ENCODE measurements at places on chromosomes 13 and 19.

- no peak for DNase-seq
Observed at GRCh38 chr13:25248071-25248470, 39.2 kb downstream of the MTMR6 start.

- DNase-seq, result no peak
Observed at GRCh38 chr19:31611046-31611877, 262.0 kb upstream of the TSHZ3 start.

DNA sequence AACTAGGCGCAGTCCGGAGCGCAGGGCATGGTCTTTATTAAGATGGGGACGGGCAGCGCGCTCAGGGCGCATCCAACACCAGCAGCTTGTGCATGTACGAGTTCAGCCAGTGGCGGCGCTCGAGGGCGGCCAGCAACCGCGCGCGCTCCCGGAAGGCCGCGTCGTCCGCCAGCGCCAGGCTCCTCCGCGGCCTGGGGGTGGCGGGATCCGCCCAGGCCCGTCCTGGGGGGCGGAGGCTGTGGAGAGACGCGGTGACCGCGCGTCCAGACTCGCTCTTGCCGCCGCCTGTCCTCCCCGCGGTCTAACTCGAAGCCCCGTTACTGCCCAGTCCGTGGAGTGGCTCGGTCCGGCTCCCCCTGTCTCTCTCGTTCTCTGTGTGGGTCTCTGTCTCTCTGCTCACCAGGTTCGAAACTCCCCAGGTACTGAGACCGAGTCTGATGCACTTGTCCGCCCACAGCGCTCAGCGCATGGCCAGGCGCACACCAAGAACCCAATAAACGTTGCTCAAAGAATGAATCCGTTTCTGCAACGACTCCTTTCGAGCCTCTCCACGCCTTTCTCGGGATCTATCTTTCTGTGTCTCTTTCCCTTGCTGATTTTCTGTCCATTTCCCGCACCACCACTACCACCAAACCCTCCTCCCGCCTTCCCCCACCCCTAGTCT lies 702 bp downstream of the PTH2 start:
- peak; percentile 79 for DNase-seq

DNA sequence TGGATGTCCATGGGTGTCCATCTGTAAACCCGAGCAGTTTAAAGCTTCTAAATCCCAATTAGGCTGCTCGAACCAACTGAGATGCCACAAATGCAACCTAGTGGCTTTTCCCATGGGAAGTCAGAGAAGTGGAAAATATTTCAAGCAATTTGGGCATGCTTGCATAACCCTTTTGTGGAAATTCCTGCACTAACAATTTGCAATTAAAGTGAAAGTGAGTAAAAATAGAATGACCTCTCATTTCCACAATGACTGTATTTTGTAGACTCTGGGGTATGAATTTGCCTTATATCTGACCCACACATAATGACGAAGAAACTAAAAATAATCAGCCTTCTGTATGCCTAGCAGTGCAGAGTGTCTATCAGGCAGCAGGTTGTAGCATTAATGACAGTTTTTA lies 91.8 kb upstream of the TSC22D1 start:
- no peak for DNase-seq

DNA sequence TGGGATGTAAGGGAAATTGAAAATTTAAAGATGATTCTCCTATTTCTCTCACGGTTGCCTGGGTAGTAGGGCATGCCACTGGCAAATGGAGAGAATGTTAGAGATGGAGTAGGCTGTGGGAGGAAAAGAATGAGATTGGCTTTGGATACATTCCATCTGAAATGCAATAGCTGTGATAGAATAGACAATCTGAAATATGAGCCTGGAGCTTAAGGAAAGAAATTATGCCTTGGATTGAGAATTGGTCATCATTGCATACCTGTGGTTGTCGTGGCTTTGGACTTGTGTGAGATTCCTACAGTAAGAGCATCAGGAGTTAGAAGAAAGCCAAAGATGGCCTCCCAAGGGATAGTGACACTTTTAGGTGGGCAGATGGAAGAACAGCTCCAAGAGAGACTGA lies 305.1 kb upstream of the SLC10A2 start:
- no peak for DNase-seq

DNA sequence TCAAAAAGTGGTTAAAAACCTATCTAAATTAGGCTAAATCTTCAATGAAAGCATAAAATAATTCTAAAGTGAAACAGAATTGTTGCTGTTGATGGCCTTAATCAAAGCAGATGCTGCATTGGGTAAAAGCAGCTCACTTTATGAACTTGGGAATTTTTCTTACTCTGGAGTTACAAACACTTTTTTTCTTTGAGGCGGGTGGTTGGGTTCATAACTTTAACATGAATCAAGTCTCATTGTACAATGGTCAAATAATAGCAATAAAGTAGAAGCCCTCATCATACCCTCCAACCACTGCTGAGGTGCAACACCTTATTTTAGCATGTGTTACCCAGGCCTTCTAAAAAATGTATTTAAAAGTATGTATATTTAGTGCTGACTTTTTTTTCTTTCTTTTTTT lies 29.1 kb downstream of the NUP58 start:
- DNase-seq, result no peak

- DNase-seq, result peak; percentile 89
Observed at GRCh38 chr19:54133312-54133956, 4.1 kb upstream of the CNOT3 start.

- no peak for DNase-seq
Observed at GRCh38 chr13:33081666-33082065, 65.4 kb downstream of the KL start.

- peak; percentile 58 for DNase-seq
Observed at GRCh38 chr19:16637535-16637934, 9.5 kb upstream of the MED26 start.

DNA sequence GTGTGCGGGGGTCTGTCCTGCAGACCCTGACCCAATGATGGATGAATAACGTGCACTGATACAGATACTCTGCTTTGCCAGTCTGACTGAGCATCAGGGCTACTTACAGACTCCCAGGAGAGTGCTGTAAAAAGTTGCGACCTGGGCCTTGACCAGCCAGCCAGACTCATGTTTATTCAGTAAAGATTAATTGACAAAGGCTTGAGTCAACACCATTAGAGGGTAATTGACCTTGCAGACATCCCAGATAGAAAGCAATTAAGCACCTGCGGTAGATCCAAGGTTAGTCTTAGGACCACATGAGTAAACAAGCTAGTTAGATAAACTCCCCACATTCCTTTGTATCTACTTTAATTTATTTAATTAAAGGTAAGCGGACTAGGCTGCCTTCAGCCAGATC lies 10.4 kb downstream of the NUDT19 start:
- peak; percentile 42 for DNase-seq

DNA sequence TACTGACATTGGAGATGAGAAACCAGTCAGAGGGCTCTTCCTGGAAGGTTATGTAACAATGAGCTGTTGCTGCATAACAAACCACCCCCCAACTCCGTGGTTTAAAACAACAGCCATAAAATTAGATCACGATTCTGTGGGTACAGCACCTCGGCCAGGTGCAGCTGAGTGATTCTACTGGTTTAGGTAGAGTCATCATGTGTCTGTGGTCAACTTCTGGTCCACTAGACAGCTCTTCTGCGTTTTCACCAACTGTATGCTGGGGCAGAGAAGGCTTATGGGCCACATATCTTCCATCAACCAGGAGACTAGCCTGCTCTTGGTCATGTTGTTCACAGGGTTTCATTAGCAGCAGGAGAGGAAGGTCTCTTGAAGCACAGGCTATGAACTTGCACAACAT lies 585.5 kb downstream of the KCTD12 start:
- DNase-seq, result no peak

DNA sequence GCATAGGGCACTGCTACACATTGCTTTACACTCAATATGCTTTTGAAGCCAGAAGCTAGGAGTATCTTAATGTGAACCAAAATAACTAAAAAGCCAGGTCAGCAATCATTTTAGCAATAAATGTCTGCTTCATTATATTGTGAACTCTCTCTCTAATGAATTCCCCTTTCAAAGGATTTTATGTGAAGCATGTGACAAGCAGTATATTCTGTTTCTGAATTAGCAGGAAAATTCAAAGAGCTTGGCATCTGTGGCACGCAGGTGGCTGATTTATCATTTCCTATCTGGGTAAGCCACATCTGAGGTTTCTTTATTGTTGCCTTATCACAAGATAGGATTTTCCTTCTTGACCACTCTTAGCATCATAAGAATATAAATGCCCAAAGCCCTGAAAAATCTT lies 56.8 kb upstream of the KLF12 start:
- DNase-seq, result no peak

DNA sequence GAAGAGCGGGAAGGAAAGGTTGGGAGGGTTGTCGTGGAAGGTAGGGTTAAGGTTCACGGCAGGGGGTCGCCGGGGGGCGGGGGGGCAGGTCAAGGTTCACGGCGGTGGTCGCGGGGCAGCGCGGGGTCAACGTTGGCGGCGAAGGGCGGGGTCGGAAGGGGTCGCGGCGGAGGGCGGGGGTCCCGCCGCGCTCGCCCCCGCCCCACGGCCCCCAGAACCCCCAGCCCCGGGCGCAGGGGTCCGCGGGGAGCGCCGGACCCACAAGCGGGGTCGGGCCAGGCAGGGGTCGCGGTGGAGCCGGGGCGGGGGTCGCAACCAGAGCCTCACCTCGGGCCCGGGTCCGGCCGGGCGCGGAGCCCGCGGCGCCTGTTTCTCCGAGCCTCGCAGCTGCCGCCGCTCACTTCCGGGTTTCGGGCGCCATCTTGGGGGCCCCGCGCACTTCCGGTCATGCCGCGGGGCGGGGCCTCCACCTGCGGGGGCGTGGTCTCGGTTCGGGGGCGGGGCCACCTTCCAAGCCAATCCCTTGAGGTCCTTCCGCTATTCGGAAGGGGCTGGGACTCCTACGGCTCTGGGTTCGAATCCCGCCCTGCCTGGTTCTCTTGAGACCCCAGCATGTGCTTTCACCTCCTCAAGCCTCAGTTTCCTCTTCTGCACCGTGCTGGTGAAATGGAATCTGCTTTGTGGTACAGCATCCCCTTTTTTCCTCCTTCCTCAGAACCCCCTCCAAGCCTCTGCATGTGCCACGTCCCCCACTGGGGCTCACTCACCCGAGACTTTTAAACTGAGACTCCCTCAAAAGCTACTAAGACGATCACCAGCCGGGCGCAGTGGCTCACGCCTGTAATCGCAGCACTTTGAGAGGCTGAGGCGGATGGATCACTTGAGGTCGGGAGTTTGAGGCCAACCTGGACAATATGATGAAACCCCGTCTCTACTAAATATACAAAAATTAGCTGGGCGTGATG lies at the start of gene SBNO2:
Gene SBNO2 (minus strand): TSS at position 424 of the 965 bp plus-strand sequence. CDS start 19,992 bp downstream, outside the sequence.
- peak; percentile 90 for DNase-seq

GRCh38 chr19:12656899-12657571 lies 9.5 kb downstream of the MAN2B1 start:
- DNase-seq, result no peak

DNA sequence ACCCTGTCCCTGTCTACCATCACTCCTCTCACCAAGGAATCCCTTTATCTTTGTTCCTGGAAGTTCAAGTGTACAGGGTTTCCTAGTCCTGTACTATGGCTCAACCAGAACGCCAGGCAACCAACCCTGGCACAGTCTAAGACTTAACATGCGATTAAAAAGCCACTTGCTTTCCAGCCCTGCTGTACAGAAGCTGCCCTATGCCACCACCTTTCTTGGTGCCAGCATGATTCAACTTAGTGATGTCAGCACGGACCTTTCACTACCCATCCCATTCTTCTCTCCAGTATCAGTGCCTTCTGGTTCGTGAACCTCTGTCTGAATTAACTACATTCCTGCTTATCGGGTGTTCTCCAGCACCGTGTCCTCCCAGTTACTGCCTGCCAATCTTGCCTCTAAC lies 151.1 kb downstream of the KLF12 start:
- DNase-seq, result no peak

- peak; percentile 69 for DNase-seq
Observed at GRCh38 chr13:113491418-113491883, 940 bp upstream of the DCUN1D2 start.

- no peak for DNase-seq
Observed at GRCh38 chr13:97520866-97521265, 86.9 kb downstream of the RAP2A start.

GRCh38 chr13:99505814-99506269 lies 4.6 kb downstream of the TM9SF2 start:
- no peak for DNase-seq

- peak; percentile 64 for DNase-seq
Observed at GRCh38 chr13:48731957-48732569, 78.3 kb downstream of the CYSLTR2 start.

DNA sequence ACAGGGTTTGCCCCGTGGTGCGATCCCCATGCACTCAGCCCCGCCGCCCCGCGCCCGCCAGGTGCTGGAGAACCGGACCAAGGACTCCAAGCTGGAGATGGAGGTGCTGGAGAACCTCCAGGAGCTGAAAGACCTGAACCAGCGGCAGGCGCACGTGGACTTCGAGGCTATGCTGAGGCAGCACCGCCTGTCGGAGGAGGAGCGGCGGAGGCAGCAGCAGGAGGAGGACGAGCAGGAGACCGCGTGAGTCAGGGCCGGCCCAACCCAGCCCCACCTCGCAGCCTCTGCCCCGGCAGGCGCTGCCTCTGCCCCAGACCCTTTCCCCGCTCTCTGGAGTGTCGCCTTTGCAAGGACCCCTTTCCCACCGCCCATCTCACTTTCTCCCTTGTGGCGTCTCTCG lies 11.3 kb downstream of the YJU2 start:
- DNase-seq, result no peak

DNA sequence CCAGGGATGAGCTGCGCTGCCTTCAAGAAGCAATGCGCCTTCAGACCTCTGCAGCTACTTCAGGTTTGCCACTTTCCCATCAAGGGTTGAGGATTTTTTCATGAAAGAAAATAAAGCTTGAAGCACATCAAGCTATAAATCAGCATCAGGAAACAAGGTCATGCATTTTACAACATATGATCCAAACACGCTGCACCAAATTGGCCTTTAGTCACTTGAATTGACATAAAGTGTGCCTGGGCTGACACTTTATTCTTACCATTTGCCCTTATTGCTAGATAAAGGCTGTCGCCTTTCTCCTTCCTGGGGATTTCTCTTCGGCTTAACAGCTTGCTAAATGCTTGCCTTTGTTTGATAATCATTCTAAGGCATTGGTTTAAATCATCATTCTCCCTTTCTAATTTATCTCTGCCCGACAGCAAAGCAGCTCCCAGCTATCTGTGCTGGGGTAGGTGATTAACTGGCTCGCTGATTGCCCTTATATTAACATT lies 87.7 kb downstream of the LHFPL6 start:
- no peak for DNase-seq

DNA sequence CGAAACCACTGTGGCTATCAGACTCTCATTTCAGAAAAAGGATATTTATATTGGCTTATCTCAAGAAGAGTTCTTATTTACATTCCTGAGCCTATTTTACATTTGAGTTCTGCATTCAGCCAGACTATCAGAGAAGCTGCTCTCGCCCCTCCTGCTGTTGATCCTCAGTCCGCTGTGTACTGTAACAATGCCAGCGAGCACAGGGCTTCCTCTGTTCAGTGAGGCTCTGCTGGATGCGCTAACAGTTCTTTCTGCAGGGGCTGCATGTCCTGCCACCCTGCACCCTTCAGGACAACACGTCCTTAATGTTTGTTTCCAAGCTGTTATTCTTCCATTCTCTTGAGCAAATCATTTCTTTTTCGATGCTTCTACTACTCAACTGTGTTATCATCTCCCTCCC lies 463.7 kb upstream of the SGCG start:
- DNase-seq, result no peak

GRCh38 chr19:22261596-22261995 lies 24.6 kb upstream of the ZNF729 start:
- DNase-seq, result no peak

GRCh38 chr19:41307954-41308449 lies 2.0 kb upstream of the CCDC97 start:
- no peak for DNase-seq

GRCh38 chr13:100773429-100773828 lies 98.8 kb upstream of the TMTC4 start:
- no peak for DNase-seq

All from islet precursor cell (in vitro differentiated cells).